ENCODE measurements at places on chromosomes 13 and 19.

DNA sequence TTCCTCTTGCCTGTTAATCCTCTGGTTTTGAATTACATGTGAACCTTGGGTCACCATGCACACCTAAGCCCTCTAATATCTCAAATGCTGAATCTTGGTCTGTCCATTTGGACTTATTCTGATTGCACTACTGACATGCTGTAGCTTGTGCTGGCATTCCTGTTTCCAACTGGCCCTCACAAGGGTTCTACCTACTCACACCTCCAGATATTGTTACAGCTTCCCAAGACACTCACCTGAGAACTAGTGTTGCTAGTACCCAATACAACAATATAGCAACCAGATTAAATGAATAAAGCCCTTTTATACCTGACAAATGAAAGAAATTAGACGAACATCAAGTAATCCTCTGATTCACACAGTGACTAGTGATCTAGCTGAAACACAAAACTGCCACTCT is 16.6 kb downstream of the TEX30 start:
- DNase-seq = no peak

DNA sequence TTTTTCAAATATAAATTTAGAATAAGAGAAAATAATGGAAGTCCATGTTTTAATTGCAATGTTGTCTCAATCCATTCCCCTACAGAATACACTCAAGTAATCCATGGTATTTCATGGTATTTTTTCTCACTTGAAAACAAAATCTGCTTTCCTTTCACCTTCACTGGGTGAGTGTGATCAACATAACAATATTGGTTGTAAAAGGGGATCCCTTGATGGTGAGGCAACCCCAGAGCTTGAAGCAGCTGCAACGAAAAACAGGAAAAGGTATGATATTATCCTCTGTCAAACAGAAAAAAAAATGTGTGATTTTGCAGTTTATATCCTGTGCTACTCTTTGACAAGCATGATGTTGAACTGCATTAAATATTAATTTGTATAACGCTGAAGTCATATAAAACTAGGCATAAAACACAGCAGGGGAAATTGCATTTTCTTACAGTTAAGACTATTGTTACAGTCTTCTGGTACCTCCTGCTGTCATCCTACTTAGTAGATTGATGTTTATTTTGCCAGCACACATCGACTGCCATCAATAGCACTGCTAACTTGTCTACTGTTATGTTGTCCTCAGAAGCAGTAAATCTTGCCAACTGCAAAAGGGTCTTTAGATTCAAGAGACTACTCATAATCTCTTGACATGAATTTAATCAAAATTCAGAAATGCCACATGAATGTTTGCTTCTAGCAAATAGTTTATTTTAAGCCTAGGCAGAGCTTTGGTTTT is 373.1 kb upstream of the MIR17HG start:
- no peak for DNase-seq

DNA sequence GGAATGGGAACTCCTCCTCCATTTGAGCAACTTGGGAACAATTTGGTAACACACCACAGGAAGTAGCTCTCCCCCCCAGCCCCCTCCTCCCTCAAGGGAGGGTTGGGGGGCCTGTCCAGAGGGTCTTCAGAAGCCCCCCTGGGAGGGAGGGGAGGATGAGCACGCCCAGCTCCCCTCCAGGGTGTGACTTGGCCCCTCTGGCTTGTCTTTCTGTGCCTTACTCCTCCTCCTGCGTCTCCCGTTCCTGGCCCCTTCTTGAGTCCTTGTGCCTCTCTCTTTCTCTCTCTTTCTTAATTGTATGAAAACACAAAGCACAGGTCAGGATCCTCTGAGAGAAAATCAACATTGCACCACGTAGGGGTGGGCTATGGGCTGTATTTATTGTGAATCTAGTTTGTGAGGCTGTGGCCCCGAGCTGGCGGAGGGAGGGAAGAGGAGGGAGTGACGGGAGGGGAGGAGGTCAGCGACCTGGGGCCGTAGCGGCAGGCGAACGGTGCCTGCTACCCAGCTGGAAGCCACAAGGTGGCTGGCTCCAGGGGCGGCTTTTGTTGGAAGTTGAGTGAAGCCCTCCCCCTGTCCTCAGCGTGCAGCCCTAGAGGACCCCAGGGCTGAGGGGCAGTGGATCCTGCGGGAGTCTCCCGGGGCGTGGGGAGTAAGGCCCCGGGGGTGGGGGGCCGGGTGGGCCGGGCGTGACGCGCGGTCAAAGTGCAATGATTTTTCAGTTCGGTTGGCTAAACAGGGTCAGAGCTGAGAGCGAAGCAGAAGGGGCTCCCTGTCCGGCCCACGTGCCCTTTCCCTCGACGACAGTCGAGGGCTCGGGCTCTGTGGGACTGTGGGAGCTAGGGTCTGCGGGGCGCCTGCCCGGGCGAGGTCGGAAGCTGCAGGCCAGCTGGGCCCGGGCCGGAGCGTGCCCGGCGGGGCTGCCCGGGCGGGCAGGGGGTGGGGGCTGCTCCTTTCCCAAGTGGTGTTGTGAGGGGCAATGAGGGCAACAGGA is 6.4 kb downstream of the LYL1 start:
- DNase-seq = no peak

DNA sequence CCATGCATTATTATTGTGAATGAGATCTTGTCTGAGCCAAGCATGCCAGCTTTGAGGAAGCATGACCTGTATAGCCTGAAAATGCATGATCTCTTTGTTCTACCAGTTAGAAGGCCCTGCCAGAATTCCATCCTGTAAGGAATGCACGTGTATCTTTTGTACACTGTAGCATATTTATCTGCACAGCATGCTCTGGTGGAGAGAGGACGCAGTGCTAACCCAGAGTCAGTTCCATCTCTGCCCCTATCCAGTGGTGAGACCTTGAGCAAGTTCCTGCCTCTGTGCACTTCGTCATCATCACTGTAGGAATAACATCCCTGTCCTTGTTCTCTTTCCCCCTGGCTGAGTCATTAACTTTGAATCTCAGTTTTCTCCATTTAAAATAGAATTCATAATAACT is 233.8 kb downstream of the SLC7A1 start:
- DNase-seq = no peak

DNA sequence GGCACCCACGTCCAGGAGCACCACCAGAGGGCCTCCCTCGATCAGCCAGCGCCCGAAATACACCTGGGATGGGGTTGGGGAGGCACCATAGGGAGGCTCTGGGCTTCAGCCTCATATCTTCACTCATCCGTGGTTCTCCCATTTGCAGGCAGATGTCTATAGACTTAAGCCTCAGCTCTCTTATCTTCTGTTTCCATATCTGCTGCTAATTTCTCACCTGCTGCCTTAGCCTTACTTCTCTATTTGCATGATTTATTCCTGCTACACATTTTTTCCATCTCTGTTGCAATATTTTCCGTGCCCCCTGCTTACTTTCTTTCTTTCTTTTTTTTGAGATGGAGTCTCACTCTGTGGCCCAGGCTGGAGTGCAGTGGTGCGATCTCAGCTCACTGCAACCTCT is 5.8 kb downstream of the GYS1 start:
- DNase-seq = no peak

DNA sequence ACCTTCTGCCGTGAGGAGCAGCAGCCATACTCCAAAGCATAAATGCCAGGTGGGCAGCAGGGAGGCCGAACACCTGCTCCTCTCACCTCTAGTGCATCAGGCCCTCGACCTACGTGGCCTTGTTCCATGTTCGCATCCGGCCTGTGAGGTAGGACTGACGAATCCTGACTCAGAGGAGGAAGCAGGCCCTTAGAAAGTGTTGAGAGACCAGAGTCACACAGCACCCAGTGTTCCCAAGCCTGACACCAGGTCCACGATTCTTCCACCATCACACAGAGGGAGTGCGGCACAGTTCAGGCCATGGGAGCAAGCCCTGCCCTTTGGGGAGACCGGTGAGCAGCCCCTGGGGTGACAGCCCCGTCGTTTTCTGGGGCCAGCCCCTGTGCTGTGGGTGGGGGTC is 14.7 kb downstream of the ATP12A start:
- no peak for DNase-seq

- peak; percentile 60 for DNase-seq
Measured at GRCh38 chr13:109784590-109785140, 1.7 kb downstream of the IRS2 start.

DNA sequence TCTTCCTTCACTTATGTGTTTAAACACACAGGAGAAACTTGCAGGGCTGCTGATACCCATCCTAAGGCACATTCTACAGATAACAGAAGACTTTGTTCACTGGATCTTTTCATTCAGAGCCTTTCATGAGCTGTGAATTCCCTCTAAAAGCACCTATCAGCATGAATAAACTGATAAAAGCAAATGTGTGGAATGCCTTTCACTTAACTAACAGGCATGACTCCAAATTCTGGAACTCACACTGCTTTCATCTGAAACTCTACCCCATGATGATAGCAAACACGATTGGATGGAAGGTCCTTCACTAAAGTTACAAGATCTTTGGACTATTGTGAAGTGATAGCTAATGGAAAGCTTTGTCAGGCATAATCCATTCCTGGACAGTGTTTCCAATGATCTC is 457.3 kb downstream of the EFNB2 start:
- DNase-seq = no peak

DNA sequence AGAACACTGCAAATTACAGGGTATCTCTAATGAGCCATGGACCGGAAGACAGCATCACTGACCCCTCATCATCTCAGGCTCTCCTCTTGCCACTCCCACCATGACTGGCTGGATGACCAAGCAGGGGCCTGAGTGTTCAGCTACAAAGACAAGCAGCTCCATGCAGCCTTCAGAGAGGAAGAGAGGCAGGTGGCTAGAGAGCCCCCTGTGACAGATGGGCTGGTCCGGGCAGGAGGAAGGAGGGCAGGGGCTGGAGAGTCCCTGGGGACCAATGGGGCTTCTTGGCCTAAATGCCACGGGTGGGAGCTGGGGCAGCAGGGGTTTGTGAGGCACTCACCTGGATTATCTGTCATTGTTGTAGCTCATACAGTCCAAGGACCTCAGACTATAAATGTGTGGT is 12.8 kb upstream of the RASA3 start:
- no peak for DNase-seq

- DNase-seq = no peak
Measured at GRCh38 chr19:4164262-4164661, 10.8 kb downstream of the CREB3L3 start.

DNA sequence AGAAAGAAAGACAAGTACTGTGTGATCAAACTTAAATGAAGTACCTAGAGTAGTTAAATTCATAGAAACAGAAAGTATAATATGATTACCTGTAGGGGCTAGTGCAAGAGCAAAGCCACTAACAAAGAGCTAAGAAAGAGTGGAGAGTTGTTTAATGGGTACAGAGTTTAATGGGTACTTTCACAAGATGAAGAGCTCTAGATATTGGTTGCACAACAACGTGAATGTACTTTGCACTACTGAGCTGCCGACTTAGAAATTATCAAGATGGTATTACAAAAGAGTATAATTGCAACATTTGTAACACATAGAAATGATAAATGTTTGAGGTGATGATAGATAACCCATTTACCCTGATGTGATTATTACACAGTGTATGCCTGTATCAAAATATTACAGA is 140.3 kb upstream of the GPC6 start:
- DNase-seq = no peak

- no peak for DNase-seq
Measured at GRCh38 chr13:106052200-106052767, 483.2 kb downstream of the EFNB2 start.

GRCh38 chr19:56170261-56170660 is 5.5 kb upstream of the GALP start:
- no peak for DNase-seq

DNA sequence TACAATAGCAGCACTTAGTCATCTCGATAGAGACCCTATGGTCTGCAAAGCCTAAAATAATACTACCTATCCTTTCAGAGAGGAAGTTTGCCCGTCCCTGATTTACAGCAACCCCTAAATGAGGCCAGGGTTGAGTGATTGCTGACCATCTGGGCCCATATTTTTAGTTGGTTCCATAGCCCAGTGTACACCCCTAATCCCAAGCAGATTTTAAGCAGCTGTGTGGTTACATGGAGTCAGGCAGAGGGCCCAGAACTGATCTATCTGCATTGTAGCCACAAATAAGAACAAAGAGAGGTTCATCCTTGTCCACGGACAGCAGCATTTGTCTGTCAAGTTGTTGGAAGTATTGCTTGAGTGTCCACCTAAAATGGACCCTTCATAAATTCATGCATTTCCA is 148.2 kb downstream of the DCT start:
- no peak for DNase-seq

- no peak for DNase-seq
Measured at GRCh38 chr13:49927755-49928154, 8.4 kb downstream of the SPRYD7 start.

DNA sequence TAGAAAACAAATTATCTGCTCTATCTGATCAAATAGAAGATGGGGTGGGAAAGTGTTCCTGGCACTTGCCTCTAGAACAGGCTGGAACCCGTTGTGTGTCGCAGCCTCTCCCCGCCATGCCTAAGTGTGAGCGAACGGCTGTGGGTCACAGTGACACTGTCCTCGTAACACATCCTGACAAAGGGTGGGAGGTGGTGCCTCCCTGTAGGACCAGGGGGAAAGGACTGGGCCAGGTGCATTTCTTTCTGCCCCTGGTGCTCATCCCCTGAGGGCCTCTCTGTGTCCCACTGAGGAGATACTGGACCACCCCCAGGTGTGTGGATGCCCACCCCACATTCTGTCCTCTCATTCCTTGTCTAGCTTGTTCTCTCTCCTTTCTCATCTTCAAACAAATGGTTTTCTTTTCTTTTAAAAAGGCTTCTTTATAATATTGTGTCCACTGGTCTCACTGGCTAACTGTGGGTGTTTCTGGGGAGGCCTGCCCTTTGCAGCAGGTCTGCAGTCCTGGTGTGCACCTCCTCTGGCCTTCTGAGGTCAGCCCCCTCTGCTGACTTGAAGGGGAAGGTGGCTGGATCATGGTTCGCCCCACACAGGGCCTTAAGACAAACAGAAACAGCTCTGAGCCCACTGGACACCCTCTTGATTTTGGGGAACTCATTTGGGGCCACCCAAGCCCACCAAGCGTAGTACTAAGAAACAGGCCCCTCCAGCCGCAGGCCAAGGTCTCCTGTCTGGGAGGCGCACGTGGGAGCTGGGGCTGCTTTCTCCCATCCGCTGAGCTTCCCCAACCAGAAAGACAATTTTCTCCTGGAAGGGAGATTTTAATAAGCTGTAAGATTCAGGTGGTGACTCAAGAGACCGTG is 152.5 kb upstream of the SOX1 start:
- DNase-seq = no peak

DNA sequence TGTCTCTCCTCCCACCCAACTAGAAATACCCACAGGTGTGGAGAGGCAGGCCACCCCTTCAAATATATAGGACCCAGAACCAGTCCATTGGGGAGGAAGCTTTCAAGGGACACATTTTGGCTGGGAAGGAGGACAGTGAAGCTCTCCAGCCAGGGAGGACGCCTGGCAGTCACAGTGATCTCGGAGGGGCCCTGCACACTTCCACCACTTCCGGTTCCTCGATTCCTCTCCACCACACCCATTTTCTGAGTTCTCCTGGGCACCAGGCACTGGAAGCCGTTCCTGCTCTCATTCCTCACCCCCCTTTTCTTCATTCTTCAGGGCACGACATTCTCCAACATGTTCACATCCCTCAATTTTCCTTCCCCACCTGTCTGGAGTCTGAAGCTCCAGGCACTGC is 30.4 kb upstream of the CEACAM21 start:
- no peak for DNase-seq

GRCh38 chr19:16586477-16586871 is 14.3 kb upstream of the SLC35E1 start:
- no peak for DNase-seq

- no peak for DNase-seq
Measured at GRCh38 chr13:43245374-43245964, 222.1 kb downstream of the DNAJC15 start.

GRCh38 chr19:51552996-51553725 is 17.9 kb upstream of the ZNF175 start:
- DNase-seq = peak; percentile 58

GRCh38 chr13:90414691-90415596 is 932.5 kb upstream of the MIR17HG start:
- DNase-seq = no peak
